ENCODE measurements at places on chromosomes 2 and 18.

DNA sequence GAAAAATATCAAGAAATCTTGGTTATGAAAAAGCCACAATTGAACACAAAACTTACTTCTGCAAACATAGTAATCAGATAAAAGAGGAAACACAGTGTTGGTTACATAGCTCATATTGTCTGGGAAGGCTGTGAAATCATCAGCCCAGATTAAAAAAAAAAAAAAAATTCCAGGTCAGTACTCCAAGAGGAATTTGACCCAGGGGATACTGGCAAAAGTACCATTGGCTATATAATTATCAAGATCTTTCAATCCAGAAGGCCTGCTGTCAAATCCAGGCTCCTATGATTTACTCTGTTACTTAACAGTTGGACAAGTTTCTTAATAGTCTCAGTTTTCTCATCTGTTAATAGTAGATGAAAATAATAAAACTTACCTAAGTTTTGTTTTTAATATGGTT, 12.9 kb upstream of the IKZF2 start:
- DNase-seq = no peak

DNA sequence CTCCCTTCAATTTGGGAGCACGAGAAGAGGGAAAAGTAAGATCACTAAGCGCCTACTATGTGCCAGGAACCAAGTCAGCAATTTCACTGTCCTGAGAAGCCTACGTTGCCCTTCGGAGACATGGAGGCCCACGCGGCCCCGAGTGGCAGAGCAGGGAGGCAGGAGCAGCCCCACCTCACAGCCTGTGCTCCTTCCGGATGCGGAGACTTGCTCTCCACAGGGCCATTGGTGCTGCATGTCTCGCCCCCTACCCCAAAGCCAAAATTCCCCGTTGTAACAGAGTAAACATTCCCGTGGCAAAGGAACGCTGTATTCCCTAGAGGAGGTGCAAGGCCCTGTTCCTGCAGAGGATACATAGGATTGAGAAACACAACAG, 4.5 kb downstream of the SLC14A2 start:
- DNase-seq = no peak

GRCh38 chr2:148577845-148578492, 66.6 kb upstream of the EPC2 start:
- no peak for DNase-seq

- peak; percentile 57 for DNase-seq
Measured at GRCh38 chr18:58761241-58761969, 90.1 kb downstream of the MALT1 start.

- DNase-seq = no peak
Measured at GRCh38 chr2:53424902-53425301, 342.7 kb upstream of the CHAC2 start.

GRCh38 chr2:105397953-105398335, 907 bp downstream of the FHL2 start:
- no peak for DNase-seq

GRCh38 chr2:5507367-5507766, 184.8 kb upstream of the SOX11 start:
- DNase-seq = no peak

- DNase-seq = no peak
Measured at GRCh38 chr2:31258351-31258750, 24.4 kb downstream of the EHD3 start.

- DNase-seq = no peak
Measured at GRCh38 chr2:213500881-213501280, 216.6 kb downstream of the SPAG16 start.

DNA sequence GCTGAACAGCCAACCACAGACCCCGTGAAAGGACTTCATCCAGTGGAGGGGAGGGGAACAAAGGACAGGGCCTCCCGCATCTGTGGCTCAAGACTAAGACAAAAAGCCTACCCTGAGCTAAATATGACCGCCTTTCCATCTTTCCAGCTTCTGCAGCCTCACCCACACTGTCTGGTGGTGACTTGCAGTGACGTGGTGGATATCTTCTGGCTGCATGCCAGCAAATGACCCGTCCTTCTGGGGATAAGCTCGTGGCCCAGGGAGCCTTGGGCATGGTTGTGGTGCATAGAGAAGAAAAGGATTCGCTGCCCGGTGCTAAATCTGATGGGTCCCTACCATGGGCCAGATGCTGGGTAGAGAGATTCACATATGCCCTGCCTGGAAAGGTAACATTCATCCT, 8.7 kb upstream of the NGEF start:
- DNase-seq = no peak

GRCh38 chr2:84878896-84879583, 1.8 kb downstream of the TRABD2A start:
- no peak for DNase-seq

DNA sequence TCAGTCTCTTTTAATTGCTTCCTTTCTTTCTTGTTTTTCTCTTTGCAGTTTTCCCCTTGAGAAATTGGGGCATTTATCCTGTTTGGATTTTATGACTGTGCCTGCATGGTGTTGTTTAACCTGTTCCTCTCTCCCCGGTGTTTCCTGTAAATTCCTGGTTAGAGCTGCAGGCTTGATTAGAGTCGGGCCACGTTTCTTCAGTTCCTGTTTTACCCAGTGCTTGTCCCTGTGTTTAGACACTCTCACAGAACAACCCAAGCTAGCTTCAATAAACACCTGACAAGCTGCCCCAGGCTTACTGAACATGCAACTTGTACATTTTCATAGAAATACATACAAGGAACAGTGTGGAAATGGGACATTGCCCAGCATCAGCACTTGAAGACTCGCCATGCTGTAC, 53.9 kb downstream of the NGEF start:
- no peak for DNase-seq

GRCh38 chr18:32968248-32968647, 195.4 kb upstream of the KLHL14 start:
- DNase-seq = no peak

DNA sequence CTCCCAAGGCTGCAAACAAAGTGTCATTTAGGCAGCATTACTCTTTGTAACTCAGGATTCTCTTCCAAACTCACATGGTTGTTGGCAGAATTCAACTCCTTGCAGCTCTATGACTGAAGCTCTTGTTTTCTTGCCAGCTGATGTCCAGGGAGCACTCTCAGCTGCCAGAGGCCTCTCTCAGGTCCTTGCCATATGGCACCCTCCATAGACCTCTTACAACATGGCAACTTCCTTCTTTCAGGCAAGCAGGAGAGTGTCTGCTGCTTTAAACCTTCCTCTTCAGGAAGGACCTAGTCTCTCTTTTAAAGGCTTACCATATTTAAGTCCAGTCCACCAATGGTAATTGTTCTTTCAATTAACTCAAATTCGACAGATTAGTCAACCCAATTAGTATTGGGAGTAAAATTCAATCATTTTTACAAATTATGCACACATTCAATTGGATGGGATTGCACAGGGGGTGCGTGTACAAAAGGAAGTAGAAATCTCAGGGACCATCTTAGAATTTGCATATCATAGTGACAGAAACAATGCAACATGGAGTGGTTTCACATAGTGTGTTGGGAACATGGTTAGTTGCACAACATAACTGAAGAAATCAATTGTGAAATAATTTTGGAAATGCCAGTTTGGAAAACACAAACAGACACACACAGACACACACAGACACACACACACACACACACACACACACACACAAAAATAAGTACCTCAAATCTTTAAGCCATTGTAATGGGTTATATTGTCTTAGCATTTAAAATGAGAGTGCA, 893.5 kb upstream of the ZEB2 start:
- no peak for DNase-seq

- no peak for DNase-seq
Measured at GRCh38 chr2:36352701-36353100, 2.9 kb upstream of the CRIM1 start.

GRCh38 chr2:39094717-39095363, 26.0 kb downstream of the SOS1 start:
- no peak for DNase-seq

GRCh38 chr2:7329465-7329864, 412.3 kb downstream of the RNF144A start:
- no peak for DNase-seq

GRCh38 chr2:185181901-185182300, 556.7 kb upstream of the FSIP2 start:
- no peak for DNase-seq

GRCh38 chr2:9463698-9464034, 10.7 kb upstream of the IAH1 start:
- no peak for DNase-seq

- DNase-seq = no peak
Measured at GRCh38 chr2:63225964-63226686, 175.5 kb downstream of the OTX1 start.

GRCh38 chr2:221423210-221423804, 148.8 kb downstream of the EPHA4 start:
- no peak for DNase-seq

All from esophagus muscularis mucosa (tissue), 4 donors.